Epithelial cell of proximal tubule (primary cell): ENCODE measurements at places on chromosomes 16 and 17. TPM values are rescaled to one million over a fixed set of nuclear protein-coding genes. Genes with fewer than 3 reads are reported as not detected.

TOM1L1 gene
- 71.4 and 81.2 TPM in 2 replicates for total RNA-seq

ARHGAP23 gene
- total RNA-seq = 28.4 and 42.3 TPM in 2 replicates

HYDIN gene
- 1.3 and 1.5 TPM in 2 replicates for total RNA-seq

WIPI1 gene
- total RNA-seq = 20.2 and 23.4 TPM in 2 replicates

FOXJ1 gene
- 2.6 and 3.0 TPM in 2 replicates for total RNA-seq

ZP2 gene
- not detected in 2 replicates for total RNA-seq

MILR1 gene
- 1.2 TPM in 1 of 2 replicates, not detected in the other for total RNA-seq

MT1F gene
- 15.3 and 95.8 TPM in 2 replicates for total RNA-seq

SECTM1 gene
- 0.75 and 1.9 TPM in 2 replicates for total RNA-seq

PRSS36 gene
- total RNA-seq = 0.29 and 1.3 TPM in 2 replicates

NFATC3 gene
- total RNA-seq = 15.8 and 24.7 TPM in 2 replicates

DNA sequence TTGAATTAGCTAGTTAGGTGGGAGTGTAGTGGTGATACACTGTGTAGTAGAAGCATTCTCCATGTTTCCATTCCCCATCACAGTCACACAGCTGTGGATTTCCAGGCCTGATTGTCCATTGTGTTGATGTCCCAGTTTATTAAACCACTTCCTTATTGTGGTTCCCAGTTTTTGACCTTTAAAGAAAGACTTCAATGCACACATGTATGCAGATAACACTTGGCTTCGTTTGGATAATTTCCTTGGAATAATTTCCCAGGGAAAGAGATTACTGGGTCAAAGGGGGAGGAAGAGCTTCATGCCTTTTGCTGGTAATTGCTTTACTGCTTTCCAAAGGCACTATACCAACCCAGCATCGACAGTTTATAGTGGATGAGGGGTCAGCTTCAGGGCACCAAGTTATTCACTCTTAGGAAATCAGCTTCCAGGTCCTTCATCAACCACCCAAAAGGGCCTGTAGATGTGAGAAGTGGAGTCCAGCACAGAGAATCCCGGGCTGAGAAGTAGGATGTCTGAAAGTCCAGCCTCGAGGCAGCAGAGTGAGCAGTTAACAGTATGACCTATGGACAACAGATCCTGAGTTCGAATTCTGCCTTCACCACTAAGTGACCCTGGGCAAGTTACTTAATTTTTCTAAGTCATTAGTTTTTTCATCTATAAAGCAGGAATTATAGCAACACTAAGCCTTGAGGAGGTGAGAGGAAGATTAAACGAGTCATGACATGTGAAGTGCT, 31.3 kb upstream of the TNS4 start:
- no peak for DNase-seq

GRCh38 chr16:28865722-28866453, 2.2 kb downstream of the SH2B1 start:
- DNase-seq = no peak

DNA sequence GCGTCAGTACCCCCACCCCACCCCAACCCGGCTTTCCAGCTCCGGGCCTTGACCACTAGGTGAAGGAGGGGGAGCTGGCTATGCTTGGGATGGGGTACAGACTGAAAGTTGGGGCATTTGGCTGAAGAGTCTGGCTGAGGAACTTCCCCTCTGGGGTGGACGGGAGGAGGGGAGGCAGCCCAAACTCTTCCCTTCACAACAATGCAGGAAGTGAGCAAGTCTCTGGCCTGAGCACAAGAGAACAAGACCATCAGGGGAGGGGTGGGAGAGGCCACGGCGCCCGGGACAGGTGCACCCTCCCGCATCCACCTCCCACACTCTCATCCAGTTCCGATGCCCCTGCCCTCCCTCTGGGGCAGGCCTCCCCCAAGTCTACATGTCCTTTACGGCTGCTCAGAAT, 5.6 kb downstream of the USH1G start:
- DNase-seq = no peak

DNA sequence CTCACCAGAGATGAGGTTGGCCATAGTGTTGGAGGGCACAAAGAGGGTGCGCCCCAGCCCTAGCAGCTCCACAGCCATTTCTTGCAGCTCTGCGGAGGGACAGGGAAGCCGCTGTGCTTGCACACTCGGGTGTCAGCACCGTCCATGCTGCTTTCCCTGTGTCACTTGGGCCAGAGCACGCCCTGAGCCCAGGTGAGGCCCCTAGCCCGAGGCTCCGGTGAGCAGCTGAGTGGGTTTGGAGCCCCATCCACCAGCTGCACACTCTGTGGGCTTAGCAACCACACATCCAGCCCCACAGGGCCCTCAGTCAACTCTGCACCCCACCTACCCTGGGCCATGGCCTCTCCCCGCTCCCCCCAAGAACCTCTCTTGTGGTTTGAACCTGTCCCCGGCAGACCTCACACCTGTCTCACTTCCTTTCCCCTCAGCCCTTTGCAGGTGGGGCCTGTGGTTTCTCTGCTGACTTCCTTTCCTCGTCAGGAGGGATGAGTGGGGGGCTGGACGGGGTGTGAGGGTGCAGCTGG, 20.7 kb downstream of the TMEM235 start:
- DNase-seq = no peak

DNA sequence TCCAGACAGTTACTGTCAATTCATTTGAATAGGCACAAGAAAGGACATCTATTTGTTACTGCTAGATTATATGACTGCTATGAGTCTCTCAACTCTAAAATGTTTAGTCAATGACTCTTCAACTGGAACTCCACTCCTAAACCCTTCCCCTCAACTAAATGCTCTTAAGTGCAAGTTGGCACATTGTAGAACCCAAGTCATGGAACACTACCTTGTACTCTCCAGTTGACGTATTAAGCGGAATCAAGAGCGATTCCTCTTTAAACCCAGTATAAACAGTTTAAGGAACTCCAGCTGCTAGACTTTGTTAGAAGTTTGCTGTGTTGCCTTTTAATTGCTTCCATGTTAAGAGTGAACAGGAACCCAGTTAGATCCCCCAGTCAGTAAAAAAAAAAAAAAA, 44.6 kb downstream of the STH start:
- no peak for DNase-seq

DNA sequence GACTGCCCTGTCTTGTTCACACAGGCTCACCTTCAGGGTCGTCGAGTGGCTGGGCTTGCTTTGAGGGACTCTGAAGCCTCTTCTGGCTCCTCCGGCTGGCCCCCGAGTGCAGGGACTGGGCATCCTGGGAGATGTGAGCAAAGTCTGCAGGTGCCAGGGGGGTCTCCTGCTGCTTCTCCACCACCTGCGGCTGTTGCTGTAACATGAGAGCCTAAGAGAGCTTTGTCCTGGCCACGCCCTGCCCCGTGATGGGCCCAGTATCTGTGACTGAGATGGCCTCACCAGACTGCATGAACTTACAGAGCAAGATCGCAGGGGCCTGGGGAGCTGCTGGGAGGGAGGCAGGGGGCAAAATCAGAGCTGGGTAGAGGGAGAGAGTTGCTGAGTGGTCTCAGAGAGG, 12.5 kb downstream of the ERN2 start:
- no peak for DNase-seq

GRCh38 chr17:35705230-35705629, 26.2 kb upstream of the RASL10B start:
- DNase-seq = no peak

GRCh38 chr17:36104701-36105181, 1.1 kb downstream of the CCL4 start:
- no peak for DNase-seq

DNA sequence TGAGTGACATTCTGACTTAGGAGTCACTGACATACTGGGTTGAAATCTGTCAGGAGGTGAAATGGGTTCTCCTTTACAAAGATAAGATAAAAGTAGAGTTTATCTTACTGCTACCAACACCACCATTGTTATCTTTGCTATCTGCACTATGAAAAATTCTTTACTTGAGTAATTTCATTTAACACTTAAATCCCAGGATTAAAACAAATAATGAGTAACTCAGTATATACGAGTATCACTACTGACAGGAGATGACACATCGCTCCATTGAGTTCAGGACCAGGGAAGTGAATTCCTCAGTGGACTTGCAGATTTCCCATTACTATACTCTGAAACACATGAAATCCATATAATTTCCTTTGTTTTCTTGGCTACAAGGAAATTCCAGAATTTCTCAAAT, 242.1 kb upstream of the NLRP1 start:
- DNase-seq = no peak

DNA sequence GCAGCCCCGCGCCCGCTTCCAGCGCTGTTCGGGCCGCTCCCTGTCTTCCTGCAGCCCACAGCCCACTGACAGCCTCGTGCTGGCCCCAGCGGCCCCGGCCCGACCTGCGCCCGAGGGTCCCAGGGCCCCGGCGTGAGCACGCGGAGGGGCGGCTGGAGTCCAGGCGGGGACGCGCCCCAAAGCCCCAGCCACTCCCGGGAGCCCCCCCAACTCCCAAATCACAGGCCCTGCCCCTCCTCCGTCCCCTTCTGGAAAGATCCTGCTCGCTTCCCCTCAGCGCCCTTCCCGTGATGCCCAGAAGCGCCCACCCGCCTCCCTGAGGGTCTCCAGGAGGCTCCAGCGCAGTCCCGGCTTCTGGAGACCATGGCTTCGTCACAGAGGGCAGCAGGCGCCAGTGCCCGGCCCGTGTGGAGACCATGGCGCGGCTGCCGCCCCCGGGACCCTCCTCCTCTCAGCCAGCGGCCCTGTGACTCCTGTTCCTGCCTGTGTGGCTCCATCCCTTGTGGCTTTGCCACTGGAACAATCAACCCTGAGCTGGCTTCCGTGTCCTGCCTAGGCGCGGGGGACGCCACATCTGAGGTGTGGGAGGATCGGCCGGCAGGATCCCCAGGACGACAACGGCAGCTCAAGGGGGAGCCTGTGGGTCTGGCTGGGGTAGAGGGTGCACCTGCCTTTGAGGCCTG, 3.9 kb downstream of the UTS2R start:
- DNase-seq = no peak

- DNase-seq = peak; percentile 85
Measured at GRCh38 chr17:927611-928461, 51.7 kb downstream of the NXN start.

DNA sequence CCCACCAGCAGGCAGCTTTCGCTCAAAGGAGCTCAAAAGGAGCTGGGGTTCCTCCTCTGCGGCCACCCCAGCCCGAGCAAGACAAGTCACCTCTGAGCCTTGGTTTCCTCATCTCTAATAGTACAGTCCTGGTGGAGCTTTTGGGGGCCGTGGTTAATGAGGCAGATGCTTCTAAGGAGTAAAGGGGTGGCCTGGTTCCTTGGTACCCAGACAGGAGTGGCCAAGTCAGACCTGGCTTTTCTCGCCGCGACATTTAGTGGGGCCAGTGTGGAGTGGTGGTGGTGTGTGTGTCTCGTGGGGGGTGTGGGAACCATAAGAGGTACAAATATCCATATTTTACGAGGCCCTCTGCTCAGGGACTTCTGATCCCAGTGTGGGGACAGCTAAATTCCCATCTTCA, 6.7 kb downstream of the FOXF1 start:
- DNase-seq = no peak

DNA sequence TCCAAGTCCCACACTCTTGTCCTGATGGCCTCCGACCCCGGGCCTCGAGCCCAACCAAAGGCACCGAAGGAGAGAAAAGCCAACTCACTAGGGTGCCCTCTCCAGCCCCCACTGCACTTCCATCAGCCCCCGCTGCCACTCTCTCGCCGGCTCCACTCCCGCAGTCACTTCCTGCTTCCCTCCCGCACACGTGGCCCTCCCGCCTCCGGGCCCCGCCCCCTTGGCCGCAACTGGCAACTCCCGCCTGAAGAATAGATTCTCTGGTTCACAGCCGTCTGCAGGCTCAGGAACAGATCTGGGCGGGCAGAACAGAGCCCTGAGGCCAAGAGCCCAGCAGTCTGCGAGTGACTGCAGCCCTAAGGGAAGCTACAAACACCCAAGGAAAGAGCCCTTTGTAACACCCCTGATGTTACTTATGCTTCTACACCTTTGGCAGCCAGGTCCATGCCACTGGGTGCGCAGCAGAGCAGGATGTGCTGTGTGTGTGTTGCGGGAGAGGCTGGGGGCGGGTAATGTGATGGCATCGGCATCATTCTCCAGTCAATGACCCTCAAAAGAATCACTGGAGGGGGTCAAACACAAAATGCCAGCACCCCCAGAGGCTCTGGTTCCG, at the start of gene SLC39A11:
TSS of gene SLC39A11 (minus strand) at position 166 of the 613 bp plus-strand sequence. CDS start 3,924 bp downstream, outside the sequence.
- no peak for DNase-seq

- DNase-seq = no peak
Measured at GRCh38 chr17:28937044-28937729, 14.1 kb downstream of the PHF12 start.

DNA sequence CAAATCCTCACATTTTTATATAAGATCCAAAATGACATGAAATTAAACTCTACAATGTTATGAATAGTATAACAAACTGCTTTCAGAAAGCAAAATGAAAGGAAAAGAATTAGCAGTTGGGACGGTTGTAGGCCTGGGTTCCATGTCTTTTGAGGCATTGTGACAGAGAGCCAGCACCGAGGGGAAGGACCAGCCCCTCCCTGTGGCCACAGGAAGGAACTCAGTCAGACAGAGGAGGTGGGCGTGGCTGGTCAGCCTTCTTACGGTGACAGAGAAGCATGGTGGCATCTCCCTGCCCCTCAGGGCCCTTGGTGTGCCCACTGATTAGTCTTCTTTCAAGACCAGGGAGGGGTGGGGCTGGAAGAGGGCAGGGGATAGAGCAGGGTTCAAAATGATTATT, 5.7 kb downstream of the ZNF319 start:
- no peak for DNase-seq

DNA sequence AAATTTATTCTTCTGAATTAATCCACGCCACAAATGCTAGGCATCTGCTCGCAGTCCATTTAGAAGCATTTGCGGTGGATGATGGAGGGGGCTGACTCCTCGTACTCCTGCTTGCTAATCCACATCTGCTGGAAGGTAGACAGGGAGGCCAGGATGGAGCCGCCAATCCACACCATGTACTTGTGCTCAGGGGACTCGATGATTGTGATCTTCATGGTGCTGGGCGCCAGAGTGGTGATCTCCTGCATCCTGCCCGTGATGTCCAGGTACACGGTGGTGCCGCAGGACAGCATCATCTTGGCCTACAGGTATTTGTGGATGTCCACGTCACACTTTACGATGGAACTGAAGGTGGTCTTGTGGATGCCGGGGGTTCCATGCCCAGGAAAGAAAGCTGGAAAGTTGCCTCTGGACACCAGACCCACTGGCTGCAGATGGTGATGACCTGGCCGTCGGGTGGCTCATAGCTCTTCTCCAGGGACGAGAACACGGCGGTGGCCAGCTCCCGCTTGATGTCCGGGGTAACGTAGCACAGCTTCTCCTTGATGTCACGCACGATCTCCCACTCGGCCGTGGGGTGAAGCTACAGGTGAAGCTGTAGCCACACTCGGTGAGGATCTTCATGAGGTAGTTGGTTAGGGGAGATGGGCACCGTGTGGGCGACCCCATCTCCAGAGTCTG, 7.5 kb upstream of the HEATR3 start:
- DNase-seq = no peak

- DNase-seq = no peak
Measured at GRCh38 chr16:48489376-48489775, 104.2 kb upstream of the SIAH1 start.
